ENCODE measurements at places on chromosomes 1 and 21.

- DNase-seq, result no peak
These were observed 59.4 kb downstream of the LAMC1 start for GRCh38 chr1:183082650-183083049.

- no peak for DNase-seq
These were observed 11.2 kb upstream of the AK2 start for GRCh38 chr1:33047839-33048305.

DNA sequence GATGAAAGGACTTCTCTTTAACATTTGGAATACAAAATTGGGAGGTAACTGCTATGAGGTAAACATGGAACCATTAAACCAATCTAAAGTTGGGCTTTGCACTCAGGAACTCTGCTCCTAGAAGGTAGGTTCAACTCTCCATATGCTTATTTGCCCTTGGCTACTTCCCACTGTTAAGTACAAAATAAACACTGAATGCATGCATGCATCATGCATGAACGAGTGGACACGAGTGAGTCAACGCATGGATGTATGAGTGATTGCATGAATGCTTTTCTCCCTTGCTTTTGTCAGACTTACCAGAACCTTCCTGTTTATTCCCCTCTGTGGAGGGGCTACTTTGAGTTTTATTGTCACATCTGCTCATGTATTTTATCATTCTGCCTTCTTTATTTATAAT is 42.4 kb upstream of the RUNX1 start:
- DNase-seq, result no peak

DNA sequence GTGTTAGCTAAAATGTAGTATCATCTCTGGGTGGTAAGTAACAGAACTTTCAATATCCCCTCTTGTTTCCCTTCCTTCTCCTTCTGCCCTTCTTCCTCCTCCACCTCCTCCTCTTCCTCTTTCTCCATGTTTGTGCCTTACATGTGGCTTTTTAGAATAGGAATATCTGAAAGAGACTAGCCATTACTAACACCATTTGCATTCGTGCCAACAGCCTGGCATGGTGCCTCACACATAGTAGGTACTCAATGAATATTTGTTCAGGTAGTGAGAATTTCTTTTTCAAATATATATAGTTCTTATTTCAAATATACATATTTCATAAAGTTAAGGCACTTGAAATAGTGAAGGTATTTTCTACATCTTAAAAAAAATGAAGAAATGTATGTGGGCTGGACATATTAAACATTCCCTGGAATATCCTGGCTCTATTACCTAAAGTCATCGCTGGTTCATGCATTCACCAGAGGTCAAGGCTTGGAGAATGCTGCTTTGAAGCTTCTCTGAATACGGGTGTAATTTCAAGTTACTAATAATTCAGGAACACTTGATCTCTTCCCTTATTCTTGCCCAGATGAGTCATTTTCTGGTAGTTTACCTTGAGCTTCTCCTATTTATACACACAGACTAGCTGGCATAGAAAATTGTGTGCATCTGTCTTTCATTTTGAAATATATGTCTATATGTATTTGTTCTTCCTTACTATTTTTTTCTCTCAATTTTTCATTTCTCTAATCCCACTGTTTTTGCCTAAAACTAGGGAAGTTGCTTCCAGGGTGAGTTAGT is 319.4 kb downstream of the TGFB2 start:
- DNase-seq, result no peak

- DNase-seq, result no peak
These were observed 64.3 kb downstream of the SPSB1 start for GRCh38 chr1:9356829-9357466.

DNA sequence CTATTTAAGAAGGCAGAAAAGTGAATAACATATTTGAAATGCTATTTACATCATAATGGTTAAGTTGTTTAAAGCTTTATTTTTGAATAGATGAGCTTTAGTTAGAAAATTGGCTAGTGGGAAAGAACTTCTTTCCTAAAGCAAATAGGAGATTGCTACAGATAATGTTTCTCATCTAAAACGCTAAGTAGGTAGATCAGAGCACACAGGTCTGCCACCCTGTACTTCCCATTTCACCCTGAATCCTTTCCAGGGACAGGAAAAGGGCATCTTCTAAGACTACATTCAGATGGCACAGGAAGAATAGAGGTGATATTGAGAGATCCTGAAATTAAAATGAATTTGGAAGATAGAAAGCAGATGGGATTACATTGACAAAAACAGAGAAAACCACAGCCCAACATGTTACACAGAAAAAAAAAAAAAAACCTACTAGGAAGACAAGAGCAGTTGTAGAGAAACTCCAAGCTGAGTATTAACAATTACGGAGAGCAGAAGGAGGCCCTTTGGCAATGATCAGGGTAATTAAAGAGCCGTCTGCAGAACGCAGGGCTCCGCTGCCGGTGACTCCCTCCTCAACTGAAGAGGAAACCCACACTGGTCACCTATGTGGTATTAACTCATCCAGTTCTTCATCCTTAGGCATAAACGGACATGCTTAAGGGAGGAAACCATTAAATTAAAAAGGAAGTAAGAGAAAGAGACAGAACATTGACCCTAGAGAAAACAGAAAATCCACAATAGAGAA is 53.6 kb upstream of the MAP10 start:
- no peak for DNase-seq

DNA sequence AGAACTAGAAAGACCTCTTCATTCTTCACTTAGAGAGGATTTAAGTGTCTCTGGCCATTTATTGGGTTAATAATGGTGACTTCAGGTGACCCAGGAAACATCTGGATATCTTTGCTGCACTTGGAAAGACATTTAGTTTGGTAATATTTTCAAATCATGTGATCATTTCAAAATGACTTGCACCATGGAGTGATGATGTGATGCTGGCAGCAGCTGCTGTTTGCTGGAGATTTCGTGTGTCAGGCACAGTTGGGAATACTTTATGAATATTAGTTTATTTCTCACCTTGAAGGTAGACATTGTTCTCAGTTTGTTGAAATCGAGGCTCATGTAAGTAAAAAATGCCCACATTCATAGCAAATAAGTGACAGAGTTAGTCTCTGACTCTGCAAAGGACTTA is 236.0 kb downstream of the DISC1 start:
- DNase-seq, result no peak

GRCh38 chr1:1199961-1200875 is 6.2 kb downstream of the TNFRSF18 start:
- no peak for DNase-seq

- DNase-seq, result no peak
These were observed 7.1 kb upstream of the ATP13A2 start for GRCh38 chr1:17018849-17019248.

DNA sequence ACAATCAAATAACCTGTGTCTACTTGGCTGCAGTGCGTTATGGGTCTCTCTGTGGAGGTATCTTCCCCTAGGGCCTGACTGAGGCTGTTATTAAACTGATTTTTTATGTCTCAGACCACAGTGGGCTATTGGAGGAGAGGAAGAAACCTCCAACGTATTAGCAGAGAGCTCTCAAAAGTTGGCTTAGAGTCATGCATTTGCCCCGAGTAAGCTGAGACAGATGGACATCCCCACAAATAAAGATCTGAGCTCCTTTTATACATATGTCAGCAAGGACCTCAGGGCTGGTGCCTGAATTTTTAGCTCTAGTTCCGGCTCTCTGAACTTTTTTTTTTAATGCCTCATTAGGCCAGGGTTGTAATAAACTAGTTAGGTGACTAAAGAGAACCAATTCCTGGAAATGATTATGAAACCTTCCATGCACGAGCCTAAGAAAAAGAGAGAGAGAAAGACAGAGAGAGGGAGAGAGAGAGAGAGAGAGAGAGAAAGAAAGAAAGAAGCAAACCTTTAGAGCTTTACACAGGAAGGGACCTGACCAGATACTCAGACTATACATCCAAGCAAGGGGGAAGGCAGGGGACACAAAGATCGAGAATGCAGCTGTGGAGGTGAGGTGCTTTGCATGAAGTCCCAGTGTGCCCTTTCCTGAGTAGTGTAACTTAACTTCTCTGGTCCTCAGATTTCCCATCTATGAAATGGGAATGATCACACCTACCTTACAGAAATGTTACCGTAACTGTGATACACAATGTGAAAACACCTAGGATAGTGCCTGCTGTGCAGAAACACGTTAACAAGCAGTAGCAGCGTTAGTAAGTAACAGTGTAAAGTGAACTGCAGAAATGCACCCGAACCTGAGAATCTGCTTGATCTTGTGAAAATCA is 8.4 kb upstream of the PIGR start:
- DNase-seq, result no peak

DNA sequence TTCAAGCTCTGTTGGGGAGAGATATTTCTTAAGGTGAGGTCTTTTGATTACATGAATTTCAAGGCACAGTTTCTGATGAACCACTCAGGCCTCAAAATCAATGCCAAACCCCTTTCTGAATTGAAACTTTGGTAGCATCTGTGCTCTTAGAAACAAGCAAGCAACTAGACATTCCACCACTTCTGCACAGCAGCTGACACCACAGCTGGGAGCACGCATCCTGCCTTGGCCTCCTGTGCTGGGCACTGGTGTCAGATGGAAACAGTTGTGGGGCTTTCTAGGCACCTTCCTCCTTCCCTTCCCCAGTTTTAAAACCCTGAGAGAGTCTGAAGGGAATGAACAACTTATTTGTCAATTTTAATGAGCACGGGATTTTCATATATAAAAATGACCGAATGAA is 360.2 kb downstream of the ADGRL2 start:
- no peak for DNase-seq

DNA sequence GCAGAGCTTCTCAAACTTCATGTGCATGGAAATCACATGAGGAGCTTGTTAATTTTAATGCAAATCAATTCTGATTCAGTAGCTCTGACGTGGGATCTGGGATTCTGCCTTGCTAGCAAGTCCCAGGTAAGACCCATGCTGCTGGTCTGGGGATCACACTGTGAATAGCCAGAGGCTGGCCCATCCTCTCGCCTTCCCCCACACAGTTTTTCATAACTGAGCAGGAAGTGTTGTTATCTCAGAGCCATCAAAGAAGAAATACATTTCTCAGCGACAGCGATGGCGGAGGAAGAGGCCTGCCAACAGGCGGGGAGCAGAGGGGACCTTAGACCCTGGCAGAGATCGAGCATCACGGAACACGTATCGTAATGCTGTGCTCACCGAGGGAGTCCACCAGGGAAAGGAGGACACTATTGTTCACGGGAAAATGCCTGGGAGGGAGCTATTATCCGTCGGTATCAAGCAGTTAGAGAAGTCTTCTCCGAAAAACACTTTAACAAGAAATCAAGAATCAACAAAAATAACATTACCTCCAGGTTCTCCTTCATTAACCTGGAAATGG is 268.9 kb upstream of the TMEM51 start:
- no peak for DNase-seq

DNA sequence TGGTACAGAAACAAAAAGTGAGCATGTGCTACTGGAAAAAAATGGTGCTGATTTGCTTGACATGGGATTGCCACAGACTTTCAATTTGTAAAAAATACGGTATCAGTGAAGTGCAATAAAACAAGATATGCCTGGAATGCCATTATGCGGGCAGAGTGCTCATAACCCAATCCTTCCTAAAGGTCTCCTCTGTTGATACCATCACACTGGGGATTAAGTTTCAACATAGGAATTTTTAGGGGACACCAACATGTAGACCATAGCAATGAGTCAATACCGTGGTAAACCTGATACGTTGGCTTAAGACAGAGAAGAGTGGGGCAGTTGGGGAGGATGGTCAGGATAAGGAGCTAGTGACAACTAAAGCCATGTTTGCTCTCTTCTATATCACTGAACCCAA is 20.5 kb downstream of the MX1 start:
- DNase-seq, result no peak

GRCh38 chr1:174894117-174894762 is 105.5 kb upstream of the CACYBP start:
- no peak for DNase-seq

- no peak for DNase-seq
These were observed 10.0 kb upstream of the TRIM62 start for GRCh38 chr1:33191731-33192275.

- peak; percentile 4 for DNase-seq
These were observed 76.0 kb downstream of the MAN1C1 start for GRCh38 chr1:25692560-25692959.

DNA sequence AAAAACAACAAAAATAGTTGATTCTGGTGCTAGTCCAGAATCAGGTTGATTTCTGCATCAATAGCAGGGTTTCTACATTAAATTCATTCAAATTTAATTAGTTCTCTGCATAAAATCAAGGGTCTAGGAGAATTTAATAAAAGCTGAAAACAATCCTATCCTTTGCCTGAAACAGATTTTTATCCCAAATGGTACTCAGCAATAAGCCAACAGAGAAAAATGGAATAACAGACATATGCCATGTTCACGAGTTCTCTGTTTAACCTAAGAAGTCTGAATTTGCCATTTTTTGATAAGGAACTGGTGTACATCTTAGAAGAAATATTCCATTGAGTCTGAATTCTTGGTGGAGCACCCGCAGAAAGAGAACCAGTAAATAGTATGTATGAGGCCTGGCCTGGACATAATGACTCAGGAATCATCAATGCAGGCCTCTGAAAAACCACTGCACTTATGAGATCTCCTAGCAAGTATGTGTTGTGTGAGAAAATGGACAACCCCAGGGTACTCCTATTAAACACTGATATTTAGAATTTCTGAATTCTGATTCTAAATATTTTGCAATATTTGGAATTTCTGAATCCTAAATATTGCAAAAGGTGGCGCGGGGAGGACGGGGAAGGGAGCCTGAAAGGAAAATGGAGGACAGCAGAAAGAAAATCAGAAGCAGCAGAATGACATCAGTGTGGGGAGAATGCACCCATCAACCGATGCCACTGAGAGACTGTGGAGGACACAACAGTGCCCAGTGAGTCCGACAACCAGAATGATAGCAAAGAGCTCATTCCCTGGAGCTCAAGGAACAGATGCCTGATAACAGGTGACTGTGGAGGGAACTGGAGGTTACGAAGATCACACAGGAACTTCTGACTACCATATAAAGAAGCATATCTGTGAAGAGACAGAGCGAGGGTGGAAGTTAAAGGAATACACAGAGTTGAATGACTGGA is 97.6 kb downstream of the APP start:
- no peak for DNase-seq

DNA sequence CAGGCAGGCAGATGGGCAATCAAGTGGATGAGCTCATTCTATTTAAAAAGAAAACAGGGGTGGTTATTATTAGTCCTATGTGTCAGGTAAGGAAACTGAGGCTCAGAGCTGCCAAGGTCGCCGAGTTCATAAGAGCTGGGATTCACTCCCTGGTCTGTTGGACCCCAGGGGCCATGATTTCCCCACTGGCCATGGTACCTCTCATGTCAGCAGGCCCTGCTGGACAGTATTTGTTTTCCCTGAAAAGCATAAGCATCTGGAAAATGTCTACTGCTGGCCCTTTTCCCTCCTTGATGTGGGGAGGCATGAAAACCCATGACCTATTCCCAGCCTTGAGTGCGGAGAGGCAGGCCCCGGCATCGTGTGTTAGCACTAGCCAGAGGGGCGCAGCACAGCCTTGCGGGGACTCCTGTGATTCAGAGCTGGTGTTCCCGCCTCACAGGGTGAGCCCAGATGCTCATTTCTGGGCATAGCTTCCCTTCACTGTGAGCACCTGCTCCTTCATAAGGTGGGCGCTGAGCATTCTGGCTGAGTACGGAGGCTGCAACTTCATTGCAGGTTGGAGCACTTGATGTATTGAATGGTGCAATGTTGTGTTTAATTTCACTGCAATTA is 617.5 kb downstream of the PTPRU start:
- DNase-seq, result no peak

GRCh38 chr1:3482378-3482849 is 27.9 kb downstream of the ARHGEF16 start:
- no peak for DNase-seq

GRCh38 chr1:235866205-235866912 is at the start of gene LYST:
Gene LYST (minus strand): TSS chr1:235866906. CDS start chr1:235830417, 36,489 bp downstream.
- DNase-seq, result peak; percentile 75

- peak; percentile 83 for DNase-seq
These were observed 46.6 kb upstream of the CTBS start for GRCh38 chr1:84620720-84621313.
